Stimulated activated CD4-positive, alpha-beta T cell treated with anti-CD3 and anti-CD28 coated beads, TNF-alpha, amount 100 ng/mL, for 4 hours (primary cell): ENCODE measurements at places on chromosomes 11 and 22.
A peak's percentile ranks its signal among the peaks of the same experiment; 100 is the strongest.

DNA sequence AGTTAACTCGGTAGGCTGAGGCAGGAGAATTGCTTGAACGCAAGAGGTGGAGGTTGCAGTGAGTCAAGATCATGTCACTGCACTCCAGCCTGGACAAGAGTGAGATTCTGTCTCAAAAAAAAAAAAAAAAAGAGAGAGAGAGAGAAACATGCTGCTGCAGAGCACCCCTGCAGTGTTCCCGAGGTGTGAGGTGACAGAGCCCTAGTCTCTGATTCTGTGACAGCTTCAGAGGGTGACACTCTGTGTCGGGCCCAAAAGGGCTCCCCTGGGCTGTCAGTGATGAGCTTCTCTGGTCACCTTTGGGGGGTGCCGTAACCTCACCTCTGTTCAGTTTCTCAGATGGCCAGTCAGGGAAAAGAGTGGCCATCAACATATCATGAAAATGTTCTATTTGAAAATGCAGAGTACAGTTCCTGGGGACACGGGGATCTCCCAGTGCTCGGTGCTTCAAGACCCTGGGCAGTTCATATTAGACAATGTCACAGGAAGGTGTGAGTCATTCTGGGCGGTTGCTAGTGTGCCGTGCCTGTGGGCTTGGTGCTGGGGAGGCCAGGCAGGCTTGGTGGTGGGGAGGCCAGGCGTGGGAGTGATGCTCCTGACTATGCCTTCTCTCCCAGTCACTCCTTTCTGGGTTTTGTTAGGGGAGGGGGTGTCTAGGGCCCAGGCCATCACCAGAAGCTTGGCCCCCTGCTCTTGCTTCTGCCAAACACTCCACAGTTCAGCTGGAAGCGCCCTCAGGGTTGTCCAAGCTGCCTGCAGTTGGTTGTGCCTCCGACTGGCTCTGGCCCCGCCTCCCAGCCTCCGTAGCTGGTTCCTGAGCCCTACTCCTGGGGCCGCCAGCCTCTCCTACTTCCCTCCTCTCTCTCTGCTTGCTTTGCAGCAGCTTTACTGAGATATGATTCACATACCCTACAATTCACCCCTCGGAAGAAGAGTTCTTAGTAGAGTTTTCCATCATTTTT lies 52.5 kb upstream of the CLDN5 start:
- DNase-seq: peak; percentile 49

- DNase-seq: no peak
These were observed 211.1 kb upstream of the MTNR1B start for GRCh38 chr11:92758241-92758780.

DNA sequence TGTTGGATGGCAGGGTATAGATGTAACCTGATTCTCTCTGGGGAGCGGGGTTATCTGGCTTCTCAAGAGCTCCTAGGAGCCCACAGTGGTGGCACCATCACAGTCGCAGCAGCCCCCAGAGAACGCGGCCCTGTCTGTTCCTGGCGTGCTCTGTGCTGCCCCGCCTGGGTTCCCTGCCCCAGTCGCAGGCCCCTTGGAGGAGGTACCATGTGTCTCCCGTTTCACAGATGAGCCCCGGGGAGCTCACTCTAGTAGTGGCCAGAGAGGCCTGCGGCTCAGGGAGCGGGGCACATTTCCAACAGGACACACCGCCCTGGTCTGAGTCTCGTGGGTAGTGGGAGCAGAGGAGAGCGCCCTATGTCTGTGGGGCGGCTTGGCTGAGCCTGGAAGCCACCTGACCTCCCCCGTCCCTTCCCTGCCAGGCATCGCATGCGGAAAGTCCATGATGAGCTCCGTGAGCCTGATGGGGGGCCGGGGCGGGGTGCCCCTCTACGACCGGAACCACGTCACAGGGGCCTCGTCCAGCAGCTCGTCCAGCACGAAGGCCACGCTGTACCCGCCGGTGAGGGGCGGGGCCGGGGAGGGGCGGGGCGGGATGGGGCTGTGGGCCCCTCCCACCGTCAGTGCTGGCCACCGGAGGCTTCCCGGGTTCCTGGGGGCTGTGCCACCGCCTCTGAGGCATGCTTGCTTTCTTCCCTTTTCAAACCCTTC lies 21.0 kb upstream of the PPP6R3 start:
- DNase-seq: no peak

DNA sequence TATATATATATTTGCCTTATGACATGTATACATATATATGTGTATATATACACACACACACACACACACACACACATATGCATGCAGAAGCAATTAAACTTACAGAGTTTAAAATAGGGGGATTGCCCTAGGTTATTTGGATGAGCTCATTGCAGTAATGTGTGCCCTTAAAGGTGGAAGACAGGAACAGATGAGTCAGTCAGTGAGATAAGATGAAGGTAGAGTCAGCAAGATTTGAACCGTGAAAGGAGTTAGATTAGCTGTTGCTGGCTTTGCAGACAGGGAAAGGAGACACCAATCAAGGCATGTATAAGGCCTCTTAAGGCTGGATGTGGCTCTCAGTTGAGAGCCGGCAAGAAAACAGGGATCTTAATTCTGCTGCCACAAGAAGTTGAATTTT lies 902.4 kb upstream of the RAG2 start:
- DNase-seq: no peak

DNA sequence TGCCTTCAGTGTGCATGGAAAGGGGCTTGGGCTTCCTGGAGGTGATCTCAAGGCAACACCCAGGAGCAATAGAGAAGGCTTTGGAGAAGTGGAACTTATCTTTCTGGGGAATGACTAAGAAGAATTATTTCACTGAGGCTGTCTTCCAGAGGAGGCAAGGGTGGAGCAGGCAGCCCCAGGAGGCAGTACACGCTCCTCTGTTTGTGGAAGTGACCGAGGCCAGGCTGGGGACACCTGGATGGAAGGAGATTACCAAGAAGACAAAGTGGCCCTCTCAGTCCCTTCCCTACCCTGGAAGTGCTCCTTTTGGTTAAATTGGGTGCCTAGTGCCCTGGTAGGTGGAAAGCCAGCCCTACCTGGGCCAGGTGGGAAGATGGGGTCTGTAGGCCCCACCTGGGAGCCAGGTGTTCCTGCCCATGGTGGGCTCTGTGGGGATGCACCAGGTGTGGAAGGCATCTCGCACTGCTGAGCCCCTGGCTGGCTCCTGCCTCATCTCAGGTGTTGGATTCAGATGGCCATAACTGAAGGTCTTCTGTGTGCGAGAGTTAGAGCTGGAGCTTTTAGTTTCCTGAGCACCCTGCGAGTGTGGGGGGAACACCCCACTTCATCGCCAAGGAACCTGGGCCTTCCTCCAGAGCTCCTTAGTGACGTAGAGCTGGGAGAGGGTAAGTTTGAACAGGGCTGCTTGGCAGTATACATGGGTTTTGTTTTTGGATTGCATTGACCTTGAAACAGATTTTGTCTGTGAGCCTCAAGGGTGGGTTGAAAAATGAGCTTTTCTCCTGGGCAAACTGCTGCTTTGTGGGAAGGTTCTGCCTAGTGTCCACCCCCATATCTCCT lies 46.1 kb downstream of the MICAL2 start:
- DNase-seq: no peak

- DNase-seq: no peak
These were observed 76.0 kb upstream of the WNT7B start for GRCh38 chr22:46052801-46053562.

DNA sequence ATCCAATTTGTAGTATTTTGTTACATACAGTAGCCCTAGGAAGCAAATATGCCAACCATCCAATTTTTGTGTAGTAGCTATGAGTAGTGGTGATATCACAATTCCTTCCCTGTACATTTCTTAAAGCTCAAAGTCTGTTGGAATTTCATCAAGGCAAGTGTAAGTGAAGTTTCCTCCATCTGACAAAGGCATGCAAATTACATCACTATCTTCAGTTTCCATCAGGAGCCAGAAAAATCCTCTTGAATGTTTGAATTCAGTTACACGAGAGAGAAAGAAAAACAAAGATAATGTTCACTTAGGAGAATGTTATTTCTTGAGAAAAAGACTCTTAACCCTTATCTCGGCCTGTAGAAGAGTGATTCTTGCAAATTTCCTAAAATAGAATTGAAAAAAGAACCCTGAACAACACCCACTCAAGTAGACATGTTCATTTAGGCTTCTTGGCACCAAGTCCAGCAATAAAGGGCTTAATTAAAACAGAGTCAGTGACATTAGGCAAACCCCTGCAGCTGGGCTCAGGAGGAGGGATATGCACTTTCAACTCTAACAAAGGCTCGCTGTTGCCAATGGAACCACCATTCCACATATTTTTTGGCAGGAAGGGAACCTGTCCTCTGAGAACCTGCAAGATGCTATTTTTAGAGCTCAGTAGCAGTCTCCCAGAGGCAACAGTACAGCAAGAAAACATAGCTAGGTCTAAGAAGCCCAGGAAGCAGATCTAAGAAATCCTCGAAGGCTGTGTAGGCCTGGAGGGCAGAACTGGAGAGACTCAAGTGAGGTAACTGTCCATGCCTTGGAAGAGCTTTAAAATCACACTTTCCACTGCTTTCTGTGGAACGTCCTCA lies 144.6 kb downstream of the CCDC81 start:
- DNase-seq: no peak

DNA sequence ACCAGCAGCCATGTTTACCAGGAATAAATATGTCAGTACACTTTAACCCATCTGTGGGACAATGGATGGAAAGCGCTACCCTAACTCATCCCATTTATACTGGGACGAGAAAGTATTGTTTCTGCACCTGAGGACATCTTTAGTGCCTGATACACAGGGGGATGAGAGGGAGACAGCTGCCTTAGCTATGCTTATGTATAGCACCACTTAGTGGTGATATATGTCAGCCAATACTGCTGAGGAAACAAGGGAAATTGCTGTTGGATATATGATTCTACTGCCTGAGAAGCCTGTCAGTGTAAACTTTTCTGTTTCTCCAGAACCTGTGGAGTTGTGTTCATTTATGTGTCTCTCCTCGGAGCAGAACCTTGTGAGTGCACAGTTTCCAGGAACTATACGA lies 13.3 kb upstream of the CEP295 start:
- DNase-seq: no peak

- DNase-seq: no peak
These were observed 50.6 kb downstream of the LDLRAD3 start for GRCh38 chr11:35994421-35994820.

DNA sequence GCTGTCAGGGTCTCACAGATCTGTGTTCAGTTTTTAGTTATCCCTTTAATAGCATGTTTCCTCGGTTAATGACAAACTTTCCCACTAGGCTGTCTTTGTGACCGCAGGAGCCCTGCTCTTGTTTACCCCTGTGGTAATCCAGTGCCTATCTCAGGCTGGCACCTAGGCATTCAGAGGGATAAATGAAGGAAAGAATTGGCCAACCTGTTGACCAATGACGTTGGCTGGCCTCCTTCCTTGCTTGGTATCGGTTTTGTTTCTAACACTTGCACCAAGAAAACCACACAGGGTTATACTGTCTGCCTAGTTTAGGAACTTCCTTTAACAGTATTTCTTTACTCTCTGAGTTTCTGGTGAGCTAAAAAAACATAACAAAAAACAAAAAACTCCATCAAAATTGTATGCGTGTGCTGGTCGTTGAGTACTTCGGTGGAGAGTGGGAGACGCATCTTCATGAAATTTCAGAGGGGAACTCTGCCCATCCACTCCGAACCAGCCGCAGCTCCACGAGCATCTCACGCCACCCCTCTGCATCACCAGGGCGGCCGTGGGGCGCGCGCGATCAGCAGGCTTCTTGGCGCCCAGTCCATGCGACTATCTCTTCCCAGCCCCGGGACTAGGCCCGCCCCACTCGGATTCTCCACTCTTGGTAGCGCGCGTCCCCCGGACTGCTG lies 563 bp upstream of the ENDOD1 start:
- DNase-seq: no peak

DNA sequence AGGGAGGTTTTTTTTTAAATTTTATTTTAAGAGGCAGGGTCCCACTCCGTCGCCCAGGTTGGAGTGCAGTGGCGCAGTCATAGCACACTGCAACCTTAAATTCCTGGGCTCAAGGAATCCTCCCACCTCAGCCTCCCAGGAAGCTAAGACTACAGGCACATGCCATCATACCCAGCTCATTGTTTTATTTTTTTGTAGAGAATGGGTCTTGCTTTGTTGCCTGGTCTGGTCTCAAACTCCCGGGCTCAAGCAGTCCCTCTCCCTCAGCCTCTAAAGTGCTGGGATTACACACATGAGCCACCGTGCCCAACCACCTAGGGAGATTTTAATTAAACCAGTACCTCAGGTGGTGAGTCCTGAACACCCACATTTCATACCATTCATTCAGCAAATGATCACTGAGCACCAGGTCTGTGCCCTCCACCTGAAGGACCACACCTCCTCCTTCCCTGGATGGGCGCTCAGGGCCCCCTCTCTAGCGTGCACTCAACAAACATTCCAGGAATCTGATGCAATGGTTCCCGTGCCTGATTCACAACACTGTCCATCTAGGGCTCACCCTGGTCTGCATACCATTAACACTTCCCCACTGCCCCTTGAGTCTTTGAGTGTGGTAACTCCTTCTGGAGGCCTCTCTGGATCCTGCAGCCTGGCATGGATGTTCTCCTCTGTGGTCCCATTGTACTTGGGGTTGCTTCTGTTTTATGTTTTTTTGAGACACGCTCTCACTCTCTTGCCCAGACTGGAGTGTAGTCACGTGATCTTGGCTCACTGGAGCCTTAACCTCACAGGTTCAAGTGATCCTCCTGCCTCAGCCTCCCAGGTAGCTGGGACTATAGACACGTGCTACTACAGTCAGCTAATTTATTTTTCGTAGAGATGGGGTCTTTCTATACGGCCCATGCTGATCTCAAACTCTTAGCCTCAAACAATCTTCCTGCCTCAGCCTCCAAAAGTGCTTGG lies 9.6 kb upstream of the MYH9 start:
- DNase-seq: no peak

DNA sequence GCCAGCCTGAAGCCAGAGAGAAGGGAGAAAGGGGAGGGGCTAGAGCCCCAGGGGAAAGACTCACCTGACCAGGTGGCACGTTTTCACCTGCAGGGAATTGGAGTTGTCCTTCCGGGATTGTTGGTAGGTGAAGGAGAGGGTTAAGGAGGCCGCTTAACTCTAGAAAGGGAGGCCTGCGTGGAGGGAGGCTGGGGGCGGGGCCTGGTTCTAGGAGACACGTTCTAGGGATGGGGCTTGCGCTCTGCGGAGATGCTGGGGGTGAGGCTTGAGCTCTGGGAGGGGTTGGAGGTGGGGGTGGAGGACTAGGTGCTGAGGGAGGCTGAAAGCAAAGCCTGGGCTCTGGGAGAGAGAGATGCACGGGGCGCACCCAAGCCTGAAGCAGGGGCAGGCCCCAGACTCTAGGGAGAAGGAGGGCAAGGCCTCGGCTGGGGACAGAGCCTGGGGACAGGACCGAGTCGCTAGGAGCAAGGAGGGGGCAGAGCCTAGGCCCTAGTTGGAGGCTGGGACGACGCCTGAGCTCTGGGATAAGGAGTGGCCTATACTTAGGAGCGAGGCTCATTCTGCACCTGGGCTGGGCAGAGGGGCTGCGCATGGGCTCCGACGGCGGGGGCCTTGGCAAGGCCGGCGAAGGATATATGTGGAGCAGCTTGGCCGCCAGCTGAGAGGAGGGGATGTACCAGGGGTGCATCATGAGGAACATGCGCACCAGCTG lies 2.4 kb downstream of the RASGRP2 start:
- no peak for DNase-seq
